ENCODE measurements at places on chromosomes 16 and 17.

DNA sequence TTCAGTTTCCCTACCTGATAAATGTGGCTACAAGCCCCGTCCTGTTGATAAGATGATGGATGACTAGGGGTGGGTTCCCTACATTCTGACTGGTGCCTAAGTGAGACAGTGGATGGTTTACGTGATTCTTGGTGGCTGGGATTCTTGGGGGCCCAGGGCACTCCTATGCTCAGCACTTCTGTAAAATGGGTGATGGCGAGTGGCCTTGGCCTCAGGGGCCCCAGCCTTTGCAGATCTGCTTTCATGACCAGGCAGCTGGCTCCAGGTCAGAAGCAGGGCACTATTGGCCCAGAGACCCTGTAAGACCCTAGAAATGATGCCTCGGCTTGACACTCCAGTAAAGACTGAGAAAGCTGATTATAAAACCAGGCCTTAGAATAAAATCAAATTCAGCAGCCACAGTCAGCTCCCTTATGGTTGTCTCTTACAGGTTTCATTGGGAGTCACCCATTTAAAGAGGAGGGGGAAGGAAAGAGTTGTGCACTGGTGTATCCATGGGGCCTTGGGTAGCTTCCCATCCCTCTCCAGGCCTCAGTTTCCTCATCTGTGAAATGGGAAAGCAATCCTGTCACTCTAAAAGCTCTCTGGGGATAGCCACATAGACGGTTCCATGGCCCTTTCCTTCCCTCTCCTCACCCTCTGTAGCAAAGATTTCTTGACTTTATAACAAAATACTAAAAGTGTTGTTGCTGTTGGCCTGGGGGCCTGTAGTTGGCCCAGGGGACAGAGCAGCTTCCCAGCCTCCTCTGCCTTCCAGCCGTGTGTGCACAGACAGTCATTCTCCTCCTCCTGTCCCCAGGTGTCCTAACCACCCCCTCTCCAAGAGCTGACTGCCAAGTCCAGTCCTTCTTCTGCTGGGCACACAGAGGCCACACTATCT lies 1.2 kb downstream of the SNX20 start:
- no peak for DNase-seq

DNA sequence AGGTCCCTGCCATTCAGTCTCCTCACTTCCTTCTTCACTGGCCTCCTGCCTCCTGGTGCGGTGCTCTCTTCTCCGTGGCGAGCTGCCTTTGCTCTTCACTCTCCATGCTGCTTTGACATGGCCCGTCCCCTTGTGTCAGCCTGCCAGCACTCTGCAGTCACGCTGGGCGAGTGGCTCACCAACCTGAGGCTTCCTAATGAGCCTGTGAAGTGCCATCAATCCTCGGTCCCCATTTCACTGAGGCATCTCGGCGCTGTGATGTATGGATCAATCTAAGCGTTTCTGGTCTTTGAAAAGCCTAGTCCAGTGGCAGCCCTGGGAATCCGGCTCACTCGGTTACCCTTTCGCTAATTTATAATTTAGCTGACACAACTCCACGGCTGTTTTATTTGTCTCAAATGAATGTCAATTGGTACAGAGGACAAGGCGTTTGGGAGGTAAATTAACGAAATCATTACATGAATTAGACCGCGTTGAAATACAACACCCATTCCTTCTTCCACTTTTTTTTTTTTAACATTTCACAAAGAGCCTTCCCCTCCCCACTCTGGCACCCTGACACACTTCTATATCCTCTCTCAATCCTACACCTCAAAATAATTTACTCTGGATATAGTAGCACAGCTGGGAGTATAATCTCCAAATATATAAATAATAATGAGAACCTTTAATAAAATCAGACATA lies 610.7 kb downstream of the TMEM114 start:
- no peak for DNase-seq

DNA sequence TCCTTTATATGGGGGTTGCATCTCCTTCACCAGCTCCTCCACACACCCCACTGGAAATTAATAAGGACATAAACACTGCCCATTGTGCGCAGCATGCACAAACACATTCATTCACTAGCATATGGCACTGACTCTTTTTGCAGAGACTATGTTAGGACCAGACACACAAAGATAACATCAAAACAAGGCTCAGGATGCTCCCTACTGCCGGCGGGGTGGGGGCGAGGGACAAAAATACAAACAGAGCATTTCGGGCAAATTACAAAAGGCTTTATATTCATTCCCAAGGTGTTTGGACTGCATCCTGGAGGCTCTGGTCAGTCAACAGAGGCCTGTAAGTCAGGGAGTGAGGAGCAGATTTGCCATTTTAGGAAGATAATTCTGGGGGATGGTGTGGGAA lies 299.7 kb downstream of the SLC39A11 start:
- DNase-seq = no peak

DNA sequence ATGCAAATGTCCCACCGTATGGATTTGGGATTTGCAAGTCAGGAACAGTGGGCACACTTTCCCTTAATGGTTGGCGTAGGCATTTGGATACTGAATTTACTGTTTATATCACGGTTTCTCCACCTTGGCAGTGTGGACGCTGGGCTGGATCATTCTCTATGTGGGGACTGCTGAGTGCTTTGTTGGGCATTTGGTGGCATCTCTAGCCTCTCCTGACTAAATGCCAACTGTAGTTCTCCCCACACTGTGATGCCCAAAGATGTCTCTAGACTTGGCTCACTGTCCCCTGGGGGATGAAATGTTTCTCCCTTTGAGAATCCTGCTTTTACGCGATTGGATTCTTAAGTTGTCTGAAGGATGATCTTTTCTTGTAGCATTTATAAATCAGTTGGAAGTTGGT lies 49.0 kb downstream of the RBFOX1 start:
- DNase-seq = no peak

DNA sequence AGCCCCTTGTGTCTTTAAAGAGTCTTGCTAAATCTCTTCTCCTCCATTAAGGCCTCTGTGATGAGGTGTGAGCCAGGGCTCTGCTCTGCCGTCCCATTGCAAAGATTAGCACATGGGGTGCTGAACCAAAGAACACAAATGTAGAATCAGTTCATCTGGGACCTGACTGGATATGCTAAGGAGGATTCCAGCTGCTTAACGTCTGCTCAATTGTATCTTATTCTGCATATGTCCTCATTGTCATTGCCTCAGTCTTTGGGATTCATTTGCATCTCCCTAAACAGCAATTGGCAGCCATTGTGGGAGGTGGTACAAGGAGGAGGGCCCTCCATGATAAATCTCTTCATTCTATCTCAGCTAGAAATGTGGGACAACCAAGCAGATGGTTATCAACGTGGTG lies 106.3 kb upstream of the ADAMTS18 start:
- no peak for DNase-seq

DNA sequence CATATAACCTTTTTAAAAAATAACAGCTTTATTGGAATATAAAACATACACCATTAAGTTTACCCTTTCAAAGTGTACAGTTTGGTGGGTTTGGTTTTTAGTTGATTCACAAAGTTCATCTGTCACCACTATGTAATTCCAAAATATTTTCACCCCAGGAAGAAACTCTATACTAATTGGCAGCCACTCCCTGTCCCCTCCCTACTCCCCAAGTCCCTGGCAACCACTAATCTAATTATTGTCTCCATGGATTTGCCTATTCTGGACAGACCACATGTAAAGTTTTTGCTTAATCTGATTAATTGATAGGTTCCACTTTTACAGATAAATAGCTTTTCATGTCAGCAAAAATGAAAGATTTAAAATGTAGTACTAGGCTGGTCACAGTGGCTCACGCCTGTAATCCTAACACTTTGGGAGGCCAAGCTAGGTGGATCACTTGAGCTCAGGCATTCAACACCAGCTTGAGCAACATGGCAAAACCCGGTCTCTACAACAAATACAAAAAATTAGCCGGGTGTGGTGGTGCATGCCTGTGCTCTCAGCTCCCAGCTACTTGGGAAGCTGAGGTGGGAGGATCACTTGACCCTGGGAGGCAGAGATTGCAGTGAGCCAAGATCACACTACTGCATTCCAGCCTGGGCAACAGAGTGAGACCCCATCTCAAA lies 25.0 kb upstream of the MAPK3 start:
- no peak for DNase-seq

- no peak for DNase-seq
Measured at GRCh38 chr16:53511084-53511402, 8.0 kb upstream of the AKTIP start.

GRCh38 chr16:50373345-50373701 lies 4.5 kb upstream of the BRD7 start:
- no peak for DNase-seq
